ENCODE measurements at places on chromosomes 12 and 14. TPM values are rescaled to one million over a fixed set of nuclear protein-coding genes. Genes with fewer than 3 reads are reported as not detected.

SYNDIG1L gene
- total RNA-seq: not detected

KCNJ8 gene
- total RNA-seq: 1.0 TPM

KCNC2 gene
- total RNA-seq: not detected

PIWIL1 gene
- total RNA-seq: not detected

LRP1-AS gene
- total RNA-seq: not detected

KLRD1 gene
- total RNA-seq: 0.06 TPM

DPY19L2 gene
- 0.98 TPM for total RNA-seq

HOXC9 gene
- 1.5 TPM for total RNA-seq

JDP2 gene
- 8.2 TPM for total RNA-seq

GPR137C gene
- total RNA-seq: 0.63 TPM

ZBTB42 gene
- 9.2 TPM for total RNA-seq

P2RX2 gene
- not detected for total RNA-seq

ACOT6 gene
- not detected for total RNA-seq

MORN3 gene
- 1.6 TPM for total RNA-seq

WSB2 gene
- 166 TPM for total RNA-seq

CCDC184 gene
- not detected for total RNA-seq

RFLNA gene
- total RNA-seq: not detected

GPR132 gene
- 0.04 TPM for total RNA-seq

TAS2R43 gene
- total RNA-seq: not detected

KRT77 gene
- total RNA-seq: not detected

SYT10 gene
- total RNA-seq: not detected

PTGER2 gene
- total RNA-seq: 4.7 TPM

LTBR gene
- total RNA-seq: 163 TPM

ANKRD33 gene
- total RNA-seq: not detected

NELL2 gene
- 0.80 TPM for total RNA-seq

YARS2 gene
- 37.4 TPM for total RNA-seq

C12orf50 gene
- total RNA-seq: not detected

SYCP3 gene
- total RNA-seq: not detected

TXNDC16 gene
- total RNA-seq: 3.9 TPM

APOLD1 gene
- total RNA-seq: 3.5 TPM

LRRK2 gene
- total RNA-seq: not detected

GDF3 gene
- total RNA-seq: not detected

CHGA gene
- not detected for total RNA-seq

COQ6 gene
- 40.3 TPM for total RNA-seq

NYNRIN gene
- 3.1 TPM for total RNA-seq

CFAP54 gene
- 0.77 TPM for total RNA-seq

PLBD1 gene
- total RNA-seq: 0.87 TPM

RERG gene
- not detected for total RNA-seq

TC2N gene
- 6.2 TPM for total RNA-seq

SCNN1A gene
- 2.9 TPM for total RNA-seq

CD163 gene
- total RNA-seq: not detected

INHBC gene
- not detected for total RNA-seq

DBX2 gene
- total RNA-seq: not detected

LGALS3 gene
- total RNA-seq: 333 TPM

CISTR gene
- total RNA-seq: not detected

FBRSL1 gene
- total RNA-seq: 62.3 TPM

TOMM20L gene
- total RNA-seq: not detected

LTBP2 gene
- total RNA-seq: 17.4 TPM

MED6 gene
- total RNA-seq: 37.8 TPM
